ENCODE measurements at places on chromosomes 1 and 21.

DNA sequence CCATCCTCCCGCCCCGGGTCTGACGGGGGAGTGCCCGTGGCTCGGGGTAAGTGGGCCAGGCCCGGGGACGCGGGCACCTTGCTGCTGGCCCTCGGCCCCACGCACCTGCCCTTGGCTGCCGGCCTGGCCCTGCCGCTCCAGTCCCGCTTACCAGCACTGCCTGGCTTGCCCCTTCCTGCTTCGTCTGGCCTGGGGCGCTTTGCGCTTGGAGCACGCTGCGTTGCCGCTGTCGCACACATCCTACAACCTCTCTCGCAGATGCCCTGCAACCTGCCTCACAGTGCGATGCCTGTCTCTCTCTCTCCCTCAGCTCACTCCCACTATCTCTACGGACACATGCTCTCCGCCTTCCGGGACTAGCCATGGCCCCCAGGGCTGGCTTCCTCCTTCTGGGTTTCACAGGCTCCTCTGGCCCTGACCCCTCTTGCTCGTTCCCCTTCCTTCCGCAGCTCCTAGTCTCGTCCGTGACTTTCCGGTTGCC lies 9.7 kb downstream of the MYOG start:
- no peak for DNase-seq

DNA sequence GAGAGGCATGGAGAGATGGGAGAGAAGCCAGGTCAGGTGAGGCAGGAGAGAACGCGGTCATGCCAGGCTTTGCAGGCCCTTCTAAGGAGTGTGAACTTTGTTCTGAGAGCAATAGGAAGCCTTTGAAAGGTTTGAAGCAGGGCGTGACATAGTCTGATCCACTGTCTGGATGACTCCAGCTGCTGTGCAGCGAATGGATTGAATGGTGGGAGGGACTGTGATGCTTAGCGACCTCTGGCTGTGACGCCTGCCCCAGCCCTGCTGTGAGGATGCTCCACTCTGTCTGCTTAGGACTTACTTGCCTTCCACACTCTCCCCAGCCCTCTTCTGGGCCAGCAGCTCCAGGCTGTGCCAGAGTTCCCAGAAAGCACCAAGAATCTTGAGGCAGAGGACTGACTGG lies 41.8 kb upstream of the POU3F1 start:
- DNase-seq, result no peak

DNA sequence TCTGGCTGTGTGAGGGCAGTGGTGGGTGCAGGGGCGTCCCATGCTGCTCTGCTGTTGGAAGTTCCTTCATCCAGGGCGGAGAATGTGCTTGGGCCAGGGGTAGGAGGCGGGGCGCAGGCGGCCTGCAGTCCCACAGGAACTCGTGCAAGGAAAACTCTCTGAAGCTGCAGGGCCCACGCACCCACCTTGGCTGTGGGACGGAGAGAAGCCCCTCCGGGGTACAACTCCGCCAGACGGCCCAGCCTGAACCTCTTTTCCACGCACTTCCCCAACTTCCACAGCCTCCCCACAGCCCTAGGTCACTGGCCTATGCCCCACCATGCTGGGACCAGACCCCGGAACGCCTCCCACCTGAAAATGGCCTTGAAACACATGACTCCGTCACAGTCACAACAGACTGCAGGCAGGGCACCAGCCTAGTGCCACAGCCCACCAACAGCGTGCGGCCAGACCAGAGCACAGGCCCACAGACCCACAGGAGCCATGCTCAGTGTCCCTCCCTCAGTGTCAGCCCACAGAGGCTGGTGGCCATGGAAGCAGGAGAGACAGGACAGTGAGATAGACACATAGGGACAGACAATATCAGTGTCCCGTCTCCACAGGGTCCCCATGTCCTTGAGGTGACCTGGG lies 47.8 kb downstream of the WNT9A start:
- no peak for DNase-seq

- DNase-seq, result peak; percentile 13
Measured at GRCh38 chr1:228378873-228379460, 27.7 kb downstream of the TRIM11 start.

- no peak for DNase-seq
Measured at GRCh38 chr1:223508796-223509195, 115.6 kb downstream of the CCDC185 start.

GRCh38 chr1:16087733-16088132 lies 14.3 kb upstream of the FAM131C start:
- DNase-seq, result no peak

DNA sequence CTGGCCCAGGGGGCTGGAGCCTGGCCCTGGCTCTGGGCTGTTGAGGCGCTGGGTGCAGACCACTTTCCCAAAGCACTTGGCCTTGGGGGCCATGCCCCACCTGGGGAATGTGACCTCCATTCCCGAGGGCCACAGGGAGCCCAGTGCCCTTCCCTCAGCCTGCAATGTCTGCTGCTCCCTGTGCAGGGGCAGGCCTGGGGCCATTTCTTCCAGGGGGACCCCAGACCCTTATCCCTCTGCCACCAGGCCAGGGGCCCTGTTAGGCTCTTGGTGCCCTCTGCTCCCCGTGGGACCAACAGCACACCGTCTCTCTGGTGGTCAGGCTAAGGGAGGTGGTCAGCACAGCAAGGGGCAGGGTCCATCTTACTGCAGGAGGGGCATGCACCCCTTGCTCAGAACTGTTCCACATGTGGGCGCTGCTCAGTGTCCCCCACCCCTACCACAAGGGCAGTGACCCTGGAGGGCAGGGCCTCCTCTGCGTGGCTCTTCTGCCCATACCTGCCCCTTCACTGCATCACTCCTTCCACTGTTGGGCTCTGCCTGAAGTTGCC lies 1.1 kb upstream of the TMEM52 start:
- DNase-seq, result no peak

All from astrocyte of the spinal cord (primary cell).